ENCODE measurements at places on chromosomes 7 and 10.

DNA sequence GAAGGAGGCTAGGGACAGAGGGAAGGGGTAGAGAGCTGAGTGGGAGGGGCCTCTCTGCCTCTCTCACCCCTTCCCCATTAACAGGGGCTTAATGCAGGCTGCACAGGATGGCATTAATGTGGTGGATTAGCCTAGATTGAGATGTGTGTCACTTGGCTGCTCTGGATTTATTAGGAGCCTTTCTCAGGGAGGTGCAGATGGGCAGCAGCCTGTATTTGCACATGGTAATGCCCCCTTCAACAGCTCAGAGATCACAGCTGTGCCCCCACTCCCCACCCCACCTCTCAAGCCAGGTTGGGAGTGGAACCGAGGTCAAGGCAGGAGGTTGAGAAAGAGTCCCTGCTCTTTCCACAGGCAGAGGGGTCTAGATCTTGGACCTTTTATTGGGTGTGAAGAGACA lies 7.3 kb downstream of the PITX3 start:
- DNase-seq = no peak

- DNase-seq = no peak
Measured at GRCh38 chr10:36621346-36621745, 504.1 kb upstream of the ANKRD30A start.

- DNase-seq = no peak
Measured at GRCh38 chr10:1476455-1476803, 260.9 kb downstream of the ADARB2 start.

GRCh38 chr7:42606193-42606905 lies 305.5 kb downstream of the C7orf25 start:
- DNase-seq = no peak

DNA sequence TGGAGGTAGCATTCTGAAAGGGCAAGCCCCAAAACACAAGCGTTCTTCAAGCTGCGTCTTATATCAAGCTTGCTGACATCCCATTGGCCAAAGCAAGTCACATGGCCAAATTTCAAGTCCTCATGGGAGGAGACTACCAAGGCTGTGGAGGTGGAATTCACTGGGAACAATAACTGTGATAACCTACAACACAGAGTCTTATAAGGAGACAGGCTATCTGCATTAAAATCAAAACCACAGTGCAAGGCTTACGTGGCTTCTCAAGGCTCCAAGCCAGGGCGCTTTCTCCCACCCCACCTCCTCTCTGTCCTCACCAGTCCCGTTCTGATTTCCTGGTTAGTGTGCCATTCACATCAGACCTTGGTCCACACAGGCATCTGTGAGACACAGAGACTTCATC lies 39.4 kb downstream of the ADRB1 start:
- DNase-seq = peak; percentile 12

- no peak for DNase-seq
Measured at GRCh38 chr7:40799493-40800403, 664.9 kb downstream of the SUGCT start.

DNA sequence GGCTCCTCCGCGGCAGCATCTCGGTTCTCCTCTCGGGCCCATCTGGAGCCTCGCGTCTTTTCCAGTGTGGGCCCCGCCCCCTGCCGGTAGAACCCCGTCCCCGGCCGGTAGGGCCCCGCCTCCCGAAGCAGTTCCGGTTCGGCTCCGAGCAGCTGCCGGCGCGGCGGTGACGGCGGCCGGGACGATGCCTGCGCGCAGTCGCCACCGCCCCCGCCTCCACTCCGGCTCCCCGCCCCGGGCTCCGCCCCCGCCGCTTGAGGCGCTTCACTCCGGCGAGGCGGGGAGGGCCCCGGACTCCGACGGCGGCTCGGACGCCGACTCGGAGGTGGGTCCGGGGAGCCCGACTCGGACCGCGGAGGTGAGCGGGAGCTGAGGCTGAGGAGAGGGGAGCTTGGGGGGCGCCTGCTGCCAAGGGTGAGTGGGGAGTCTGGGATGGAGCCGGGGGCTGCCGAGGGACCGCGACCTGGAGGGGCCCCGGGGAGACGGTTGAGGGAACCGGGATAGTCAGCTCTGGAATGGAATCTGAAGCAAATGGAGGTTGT lies at the start of gene SAMD8:
Gene SAMD8, plus strand, starts transcription at position 292 of the 542 bp plus-strand sequence. CDS start 38,873 bp downstream, outside the sequence.
- peak; percentile 93 for DNase-seq

DNA sequence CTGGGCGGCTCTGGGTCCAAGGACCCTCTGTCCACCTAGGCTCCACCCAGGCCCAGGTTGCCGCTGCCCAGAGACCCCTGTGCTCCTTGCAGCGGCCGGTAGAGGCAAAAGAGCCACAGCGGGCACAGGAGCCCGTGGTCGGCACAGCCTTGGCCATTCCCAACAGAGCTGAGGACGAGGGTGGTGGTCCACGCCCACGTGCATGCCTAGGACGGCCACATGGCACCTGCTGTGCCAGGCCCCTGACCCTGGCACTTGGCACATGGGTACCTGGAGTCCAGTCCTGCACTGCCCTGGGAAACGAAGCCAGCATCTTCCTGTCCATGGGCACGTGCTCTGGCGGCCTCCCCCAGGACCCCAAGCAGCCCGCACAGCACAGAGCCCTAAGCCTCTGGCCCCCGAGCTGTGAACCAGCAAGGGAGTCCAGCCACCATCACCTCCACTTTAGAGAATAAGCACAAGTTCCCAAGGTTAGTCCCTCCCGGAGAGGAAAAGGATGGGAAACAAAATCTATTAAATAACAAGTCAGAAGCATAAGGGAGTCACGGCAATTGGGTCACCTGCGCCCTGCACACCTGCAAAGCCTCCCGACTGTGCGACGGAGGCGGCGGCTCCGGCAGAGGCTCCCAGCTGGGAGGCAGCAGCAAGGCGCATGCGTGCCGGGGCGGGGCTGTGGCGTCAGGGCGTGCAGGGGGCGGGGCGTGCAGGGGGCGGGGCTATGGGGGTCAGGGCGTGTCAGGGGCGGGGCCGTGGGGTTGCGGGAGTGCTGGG lies 59.1 kb downstream of the STK32C start:
- DNase-seq = peak; percentile 65

DNA sequence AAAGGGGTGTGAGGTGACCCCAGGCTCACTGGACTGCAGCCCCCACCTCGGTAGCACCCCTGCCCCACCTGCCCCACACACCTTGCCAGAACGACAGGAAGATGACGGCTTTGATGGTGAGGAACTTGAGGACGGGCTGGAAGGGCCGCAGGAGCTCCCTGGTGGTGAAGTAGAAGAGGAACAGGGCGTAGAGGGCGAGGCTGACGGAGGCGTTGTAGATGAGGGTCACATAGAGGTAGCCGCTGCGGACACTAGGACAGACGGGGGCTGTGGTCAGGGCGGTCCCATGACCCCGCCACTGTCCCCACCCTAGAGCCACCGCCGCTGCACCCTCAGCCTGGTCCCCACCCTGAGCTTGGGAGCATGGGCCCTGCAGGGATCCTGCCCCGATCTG lies 7.6 kb downstream of the TMEM184A start:
- peak; percentile 43 for DNase-seq

DNA sequence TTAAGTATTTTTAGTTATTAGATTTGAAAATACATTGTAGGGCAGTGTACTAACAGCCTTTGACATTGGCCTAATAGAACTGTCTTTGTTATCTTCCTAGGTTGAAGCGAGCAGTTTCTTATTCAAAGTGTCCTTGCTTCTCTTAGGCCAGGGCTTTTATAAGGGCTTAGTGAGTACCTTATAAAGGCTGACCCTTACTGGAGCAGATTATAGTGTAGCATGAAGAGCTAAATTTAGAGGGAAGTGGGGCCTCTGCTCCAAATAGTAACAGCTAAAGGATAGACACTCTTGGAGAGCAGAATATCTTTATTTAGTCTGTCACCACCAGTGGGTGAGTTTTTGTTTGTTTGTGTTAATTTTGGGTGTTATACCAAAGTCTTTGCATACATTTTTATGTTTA lies 15.9 kb downstream of the BZW2 start:
- no peak for DNase-seq

DNA sequence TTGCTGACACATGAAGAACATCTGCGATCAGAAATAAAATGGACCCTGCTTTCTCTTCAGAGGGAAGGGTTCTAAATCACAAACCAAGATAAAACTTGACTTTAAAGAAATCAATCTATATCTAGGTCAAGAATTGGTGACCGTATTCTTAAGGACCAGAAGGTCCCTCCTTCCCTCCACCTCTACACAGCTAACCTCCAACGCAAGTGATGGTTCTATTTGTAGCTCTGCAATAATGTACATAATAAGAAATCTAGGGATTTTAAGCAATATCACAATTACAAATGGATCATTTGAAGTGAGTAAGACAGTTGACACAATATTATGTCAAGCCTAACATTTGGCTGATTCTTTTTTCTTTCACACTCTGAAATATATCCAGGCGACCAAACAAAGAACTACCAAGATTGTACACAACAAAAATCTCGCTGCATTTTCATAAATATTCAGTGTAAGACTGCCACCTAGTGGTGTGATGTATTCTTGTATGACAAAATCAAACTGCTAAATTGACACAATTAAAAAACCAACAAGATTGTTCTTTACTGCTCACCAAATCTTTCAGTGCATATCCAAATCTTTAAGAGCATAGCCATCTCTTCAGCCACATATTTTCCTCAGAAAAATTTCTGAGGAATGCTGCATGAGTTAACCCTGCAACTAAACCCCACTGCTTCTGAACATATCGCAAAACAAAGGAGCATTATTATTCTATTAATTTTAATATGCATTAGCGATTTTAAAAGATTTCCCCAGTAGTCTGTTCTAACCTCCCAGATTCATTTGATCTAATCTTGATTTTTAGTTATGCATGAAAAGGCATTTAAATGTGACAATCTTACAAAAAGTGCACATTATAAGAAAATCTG lies 44.5 kb downstream of the ICA1 start:
- DNase-seq = peak; percentile 69

DNA sequence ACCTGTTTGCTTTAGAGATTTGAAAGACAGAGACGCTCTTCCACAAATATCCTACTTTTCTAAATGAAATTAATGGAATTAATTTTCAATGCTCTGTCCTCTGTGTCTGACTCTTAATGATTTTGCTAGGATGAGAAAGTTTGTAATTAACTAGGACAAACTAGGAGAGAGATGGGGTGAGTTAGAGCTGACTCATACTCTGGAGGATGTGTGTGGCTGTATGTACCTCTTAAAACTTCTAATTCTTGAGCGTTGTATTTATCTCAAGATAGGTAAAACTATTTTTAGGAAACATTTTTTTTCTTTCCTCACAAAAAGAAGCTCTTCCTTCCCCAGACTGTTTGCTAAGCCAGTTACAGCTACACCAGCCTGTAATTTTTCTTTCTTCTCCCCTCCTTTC lies 178.8 kb upstream of the ANKRD30A start:
- no peak for DNase-seq

DNA sequence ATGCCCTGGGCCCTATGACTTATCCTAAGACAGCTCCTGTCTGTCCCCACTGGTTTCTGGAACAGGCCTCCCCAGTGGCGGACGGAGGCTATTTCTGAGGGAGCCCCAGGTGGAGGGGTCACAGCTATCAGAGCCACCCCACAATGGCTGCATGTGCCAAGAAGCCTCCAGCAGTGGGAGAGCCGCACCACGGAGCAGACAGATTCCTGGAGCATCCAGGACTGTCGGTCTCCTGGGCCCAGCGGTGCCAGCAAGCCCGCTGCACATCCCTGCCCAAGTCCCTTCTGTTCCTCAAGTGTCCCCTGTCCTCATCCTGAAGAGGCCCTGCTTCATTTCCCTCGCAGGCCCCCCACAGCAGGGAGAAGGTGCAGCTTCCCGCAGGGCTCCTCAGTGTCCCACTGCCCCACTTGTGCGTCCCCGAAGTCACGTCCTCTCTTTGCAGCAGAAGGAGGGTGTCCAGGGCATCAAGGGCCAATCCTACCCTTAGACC lies 193.0 kb upstream of the SHH start:
- DNase-seq = no peak

DNA sequence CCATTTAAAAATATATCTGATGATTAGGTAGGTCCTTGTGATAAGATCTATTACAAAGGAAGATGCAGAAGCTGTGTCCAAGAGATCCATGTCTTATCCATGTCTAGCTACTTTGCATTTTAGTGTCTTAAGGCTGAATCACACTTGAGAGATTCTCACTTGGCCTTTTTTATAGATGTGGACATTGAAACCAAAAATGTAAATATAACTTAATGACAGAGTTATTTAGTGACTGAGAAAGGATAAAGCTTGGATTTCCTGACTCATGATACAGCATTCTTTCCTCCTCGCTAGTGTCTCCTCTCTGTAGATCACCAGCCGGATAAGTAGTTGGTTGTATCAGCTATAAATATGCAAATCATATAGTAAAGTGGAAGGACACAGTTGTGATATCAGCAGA lies 23.3 kb downstream of the INHBA start:
- no peak for DNase-seq

- DNase-seq = no peak
Measured at GRCh38 chr7:69937097-69937496, 338.8 kb downstream of the AUTS2 start.

- DNase-seq = no peak
Measured at GRCh38 chr7:77982926-77983550, 184.5 kb downstream of the PHTF2 start.

DNA sequence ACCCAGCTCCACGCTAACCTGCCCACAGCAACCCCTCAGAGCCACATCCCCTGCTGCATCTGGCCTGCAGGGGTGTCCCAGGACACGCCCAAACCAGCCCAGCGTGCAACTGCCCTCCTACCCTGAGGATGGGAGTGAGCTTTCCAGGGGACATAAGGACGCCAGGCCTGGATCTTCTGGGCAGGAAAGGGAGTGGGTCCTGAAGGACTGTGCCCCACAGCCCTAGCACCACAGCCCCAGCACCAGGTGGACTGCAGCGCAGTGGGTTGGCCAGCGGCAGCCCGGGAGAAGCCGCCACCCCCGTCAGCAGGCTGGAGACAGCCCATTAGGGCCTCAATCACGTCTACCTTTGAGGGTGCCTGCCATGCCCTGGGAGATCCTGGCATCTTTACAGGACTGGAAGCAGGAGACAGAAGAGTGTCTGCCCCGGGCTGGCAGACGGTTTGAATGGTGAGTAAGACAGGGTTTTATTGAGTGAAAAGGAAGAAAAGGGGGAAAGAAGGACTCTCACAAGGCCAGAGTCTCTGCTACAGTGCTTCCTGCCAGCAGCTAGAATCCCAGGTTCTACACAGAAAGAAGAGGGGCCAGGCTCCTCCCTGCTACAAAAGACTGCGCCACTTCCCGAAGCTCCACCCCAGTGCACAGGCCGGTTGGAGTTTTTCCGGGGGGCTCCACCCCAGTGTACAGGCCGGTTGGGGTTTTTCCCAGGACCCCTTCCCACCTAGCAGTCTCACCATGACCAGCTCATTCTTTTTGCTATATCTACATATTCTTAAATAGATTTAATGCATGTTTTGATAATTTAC lies 69.8 kb upstream of the KCTD7 start:
- DNase-seq = no peak

- no peak for DNase-seq
Measured at GRCh38 chr7:8232999-8233847, 28.7 kb downstream of the ICA1 start.

GRCh38 chr10:103590744-103591291 lies 97.3 kb downstream of the NEURL1 start:
- no peak for DNase-seq

GRCh38 chr10:113743594-113743993 lies 7.9 kb upstream of the PLEKHS1 start:
- no peak for DNase-seq

DNA sequence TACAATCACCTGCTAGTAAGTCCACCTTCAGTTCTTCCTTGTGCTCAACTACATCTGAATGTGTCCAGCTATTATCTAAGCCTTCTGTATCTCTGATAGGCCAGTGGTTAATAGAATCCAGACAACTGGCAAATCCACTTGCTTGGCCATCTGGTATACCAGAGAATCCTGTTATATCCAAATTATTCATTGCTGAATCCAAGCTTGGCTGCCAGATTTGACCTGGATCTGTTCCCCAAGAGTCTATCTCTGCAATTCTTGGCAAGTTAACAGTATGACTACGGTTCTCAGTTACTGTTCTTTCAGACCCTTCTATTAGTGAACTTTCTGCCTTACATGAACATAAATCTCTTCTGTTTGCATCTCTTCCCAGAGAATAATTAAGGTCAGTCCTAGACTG lies 154.6 kb upstream of the TARP start:
- DNase-seq = no peak

Data from CD4-positive, alpha-beta memory T cell (primary cell).